Uterus (tissue), 4 donors: ENCODE measurements at places on chromosomes 16 and 17. TPM values are rescaled to one million over a fixed set of nuclear protein-coding genes. Genes with fewer than 3 reads are reported as not detected.

The PRR14 gene
- 82.4 TPM for total RNA-seq

The ZFHX3 gene
- total RNA-seq = 13.1 TPM

The C16orf46 gene
- total RNA-seq = 1.9 TPM

The ZP2 gene
- total RNA-seq = not detected

The KRTAP4-4 gene
- total RNA-seq = not detected

The ABCC12 gene
- not detected for total RNA-seq

The TBC1D3D gene
- total RNA-seq = 1.3 TPM

The PLCG2 gene
- total RNA-seq = 11.8 TPM

The CYGB gene
- total RNA-seq = 33.2 TPM

The IRX3 gene
- 5.5 TPM for total RNA-seq

The PRSS8 gene
- not detected for total RNA-seq

The FBXO39 gene
- 0.76 TPM for total RNA-seq

The ANKRD40CL gene
- total RNA-seq = not detected

The CNTNAP4 gene
- 20.3 TPM for total RNA-seq

The TBC1D3G gene
- not detected for total RNA-seq

The HSPB9 gene
- total RNA-seq = 0.28 TPM

The SLC38A8 gene
- total RNA-seq = not detected

The KRTAP9-4 gene
- not detected for total RNA-seq

The ABCC6 gene
- 7.6 TPM for total RNA-seq

The SERPINF2 gene
- total RNA-seq = 0.83 TPM
